ENCODE measurements at places on chromosomes 7 and 10.

- no peak for DNase-seq
Observed at GRCh38 chr10:62498271-62498670, 124.1 kb downstream of the ZNF365 start.

GRCh38 chr10:62705789-62706188 is 98.7 kb upstream of the ADO start:
- DNase-seq, result no peak

- no peak for DNase-seq
Observed at GRCh38 chr7:111262293-111263116, 171.6 kb downstream of the LRRN3 start.

GRCh38 chr10:60978287-60979115 is 34.5 kb upstream of the RHOBTB1 start:
- DNase-seq, result no peak

GRCh38 chr7:2477447-2478398 is 1.5 kb upstream of the GRIFIN start:
- DNase-seq, result no peak

DNA sequence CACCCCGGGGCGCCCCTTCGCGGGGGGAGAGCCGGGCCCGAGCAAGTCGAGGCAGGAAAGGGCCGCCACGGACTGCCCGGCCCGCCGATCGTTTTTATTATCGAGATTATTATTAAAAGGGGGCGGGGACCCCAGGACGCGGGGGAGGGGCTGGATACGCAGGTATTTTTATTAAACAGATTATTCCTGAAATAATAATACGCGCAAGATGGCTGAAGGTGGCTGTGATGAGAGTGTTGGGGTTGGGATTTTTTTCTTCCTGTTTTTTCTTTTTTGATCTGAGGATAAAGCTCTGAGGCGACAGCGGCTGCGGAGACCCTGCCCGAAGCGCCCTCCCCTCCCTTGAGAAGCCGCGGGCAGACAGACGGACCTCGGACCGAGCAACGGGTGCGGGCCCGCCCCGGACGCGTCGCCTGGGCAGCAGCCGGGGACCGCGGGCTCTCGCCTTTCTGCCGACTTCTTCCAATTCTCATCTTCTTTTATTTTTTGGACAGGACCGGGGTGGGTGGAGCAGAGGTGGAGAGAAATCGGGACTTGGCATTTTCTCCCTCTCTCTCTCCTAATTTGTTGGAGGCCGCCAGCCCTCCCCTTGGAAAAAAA is 1.4 kb upstream of the TRIM8 start:
- no peak for DNase-seq

DNA sequence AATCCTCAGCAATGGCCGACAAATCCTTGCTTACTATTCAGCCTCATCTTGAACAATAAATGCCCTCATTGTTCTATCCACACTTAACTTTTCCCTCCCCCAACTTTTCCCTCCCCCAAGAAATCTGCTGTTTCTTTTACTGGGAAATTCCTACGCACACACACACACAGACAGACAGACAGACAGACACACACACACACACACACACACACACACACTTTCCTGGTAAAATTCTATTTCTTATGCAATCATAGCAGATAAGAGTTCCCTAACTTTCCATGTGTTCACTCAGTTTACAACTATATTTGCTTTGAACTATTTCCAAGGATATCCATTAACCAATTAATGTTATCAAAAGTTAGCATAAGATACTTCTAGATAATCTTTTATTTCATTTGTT is 52.9 kb downstream of the RELN start:
- no peak for DNase-seq

GRCh38 chr7:36750451-36750850 is 26.2 kb upstream of the AOAH start:
- no peak for DNase-seq

- DNase-seq, result no peak
Observed at GRCh38 chr10:51964630-51965029, 265.2 kb upstream of the CSTF2T start.

GRCh38 chr10:114565066-114565465 is 93.0 kb downstream of the ABLIM1 start:
- DNase-seq, result no peak

DNA sequence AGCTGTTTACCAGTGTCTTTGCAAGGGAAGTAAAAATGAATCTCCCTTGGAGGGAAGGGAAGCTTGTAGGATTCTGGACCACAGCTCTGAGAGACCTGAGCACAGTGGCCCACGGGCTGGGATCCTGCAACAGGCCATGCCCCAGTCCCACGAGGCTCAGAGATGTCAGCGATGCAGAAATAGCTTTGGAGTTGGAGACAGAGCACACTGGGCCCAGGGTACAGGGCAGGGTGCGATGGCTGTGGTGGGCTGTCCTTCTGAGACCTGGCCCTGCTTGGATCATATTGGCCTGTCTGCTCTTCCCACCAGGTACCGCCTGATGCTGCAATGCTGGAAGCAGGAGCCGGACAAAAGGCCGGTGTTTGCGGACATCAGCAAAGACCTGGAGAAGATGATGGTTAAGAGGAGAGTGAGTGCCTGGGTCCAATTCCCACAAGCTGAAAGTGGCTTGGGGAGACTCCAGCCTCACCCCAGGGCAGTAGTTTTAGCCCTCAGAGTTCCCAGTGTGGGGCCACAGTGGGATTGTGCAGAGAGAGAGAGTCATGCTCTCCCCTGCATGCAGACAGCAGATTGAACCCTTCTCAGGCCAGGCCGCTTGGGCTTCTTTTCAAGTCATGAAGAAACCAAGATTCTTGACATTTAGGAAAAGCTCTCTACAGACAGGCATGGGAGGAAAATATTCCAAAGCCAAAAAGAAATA is 13.5 kb upstream of the CSGALNACT2 start:
- DNase-seq, result no peak

GRCh38 chr10:68489919-68490318 is 18.1 kb upstream of the DNA2 start:
- DNase-seq, result no peak

GRCh38 chr10:128895473-128895872 is 571.6 kb upstream of the MGMT start:
- no peak for DNase-seq

- DNase-seq, result no peak
Observed at GRCh38 chr10:99605351-99605750, 14.9 kb downstream of the SLC25A28 start.

DNA sequence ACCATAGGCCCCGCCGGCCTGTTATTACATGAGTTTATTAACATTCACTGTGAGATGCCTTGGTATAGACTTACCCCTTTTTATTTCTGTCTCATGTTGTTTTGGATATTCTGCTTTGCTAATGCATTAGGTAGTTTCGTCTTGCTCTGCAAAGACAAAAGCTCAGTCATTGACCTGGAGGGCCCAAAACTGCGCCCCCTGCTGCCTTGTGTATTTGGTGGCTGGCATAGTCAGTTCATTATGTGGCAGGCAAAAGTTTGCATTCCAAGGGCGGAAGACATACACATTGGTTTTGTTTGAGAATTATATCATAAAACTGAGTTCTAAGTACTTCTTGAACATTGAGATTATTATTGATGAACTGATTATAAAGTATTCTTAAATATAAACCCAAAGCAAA is 372.5 kb downstream of the SDK1 start:
- peak; percentile 6 for DNase-seq

- no peak for DNase-seq
Observed at GRCh38 chr7:2856388-2857169, 12.5 kb upstream of the GNA12 start.

DNA sequence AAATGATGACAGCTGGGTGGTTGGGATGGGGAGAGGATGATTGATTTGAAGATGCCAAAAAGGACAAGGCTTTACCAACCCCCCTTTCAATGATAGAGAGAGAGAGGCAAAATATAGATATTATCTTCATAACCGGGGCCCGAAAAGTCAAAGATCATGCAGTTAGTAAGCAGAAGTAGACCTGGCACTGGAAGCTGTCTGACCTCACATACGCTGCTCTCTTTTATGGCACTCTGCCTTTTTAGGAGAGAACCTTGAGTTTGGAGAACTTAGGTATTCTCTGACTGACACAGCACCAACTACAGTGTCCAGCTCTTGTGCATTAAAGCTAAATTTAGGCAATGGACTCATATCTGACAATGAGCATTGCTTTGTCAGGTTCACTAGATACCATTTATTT is 30.7 kb downstream of the CNNM2 start:
- no peak for DNase-seq

DNA sequence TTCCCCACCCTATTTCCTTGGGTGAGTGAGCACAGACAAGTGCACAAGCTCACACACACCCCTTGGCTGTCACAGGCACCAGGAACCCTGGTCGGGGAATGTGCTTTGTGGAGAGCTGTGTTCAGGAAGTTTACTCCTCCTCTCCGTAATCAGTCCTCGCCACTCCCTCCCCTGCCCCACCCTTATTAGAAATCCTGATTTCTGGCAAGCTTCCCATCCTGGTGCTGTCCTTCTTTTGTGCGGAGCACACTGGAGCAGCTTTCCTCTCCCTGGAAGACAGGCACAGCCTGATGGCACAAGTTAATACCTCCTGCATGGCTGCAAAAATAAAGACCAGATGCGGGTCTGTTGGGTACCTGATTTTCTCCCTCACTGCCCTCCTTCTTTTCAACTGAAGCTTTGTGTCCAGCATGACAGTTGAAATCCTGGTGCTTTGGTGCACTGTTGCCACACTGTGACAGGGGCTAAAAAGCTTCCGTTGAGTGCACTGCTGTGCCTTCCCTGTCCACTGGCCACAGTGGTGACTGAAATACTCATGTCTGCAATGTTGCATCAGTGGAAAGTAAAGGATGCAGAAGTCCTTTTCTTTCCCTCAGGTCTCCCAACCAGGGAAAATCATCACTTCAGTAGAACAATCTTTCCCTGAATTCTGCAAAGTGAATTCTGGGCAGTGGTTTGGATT is 55.0 kb downstream of the LRRC4 start:
- no peak for DNase-seq

DNA sequence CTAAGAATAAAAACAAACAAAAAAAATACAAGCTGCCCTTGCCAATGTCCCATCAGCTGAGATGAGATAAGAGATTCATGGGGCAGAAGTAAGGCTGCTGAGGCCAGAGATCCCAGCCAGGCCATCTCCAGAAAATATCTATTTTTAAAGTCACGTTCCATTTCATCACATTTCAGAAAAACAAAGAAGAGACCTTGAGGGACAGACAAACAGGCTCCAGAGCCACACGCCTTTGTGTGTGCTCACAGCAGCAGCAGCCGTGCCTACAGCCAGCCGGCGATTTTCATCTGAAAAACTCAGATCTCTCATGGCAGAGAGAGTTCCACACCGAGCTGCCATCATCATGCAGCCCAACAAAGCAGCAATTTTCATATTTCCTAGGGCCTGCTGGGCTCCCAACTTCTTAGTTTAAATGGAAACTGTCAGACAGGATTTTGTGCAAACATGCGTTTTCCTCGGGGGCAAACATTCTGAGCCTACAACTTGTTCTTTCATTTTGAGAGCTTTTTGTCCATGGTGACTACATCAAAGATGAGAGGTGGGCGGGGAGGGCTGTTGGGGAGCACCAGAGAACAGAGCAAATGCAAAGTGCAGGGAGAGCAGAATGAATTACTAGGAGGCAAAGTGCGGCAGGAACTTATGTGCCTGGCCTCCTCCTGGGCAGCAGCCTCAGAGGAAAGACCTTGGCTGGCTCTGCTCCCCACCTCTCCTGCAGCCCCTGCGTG is 38.8 kb downstream of the DLG5 start:
- DNase-seq, result no peak

GRCh38 chr10:29302499-29302898 is 13.6 kb downstream of the LYZL1 start:
- DNase-seq, result no peak

DNA sequence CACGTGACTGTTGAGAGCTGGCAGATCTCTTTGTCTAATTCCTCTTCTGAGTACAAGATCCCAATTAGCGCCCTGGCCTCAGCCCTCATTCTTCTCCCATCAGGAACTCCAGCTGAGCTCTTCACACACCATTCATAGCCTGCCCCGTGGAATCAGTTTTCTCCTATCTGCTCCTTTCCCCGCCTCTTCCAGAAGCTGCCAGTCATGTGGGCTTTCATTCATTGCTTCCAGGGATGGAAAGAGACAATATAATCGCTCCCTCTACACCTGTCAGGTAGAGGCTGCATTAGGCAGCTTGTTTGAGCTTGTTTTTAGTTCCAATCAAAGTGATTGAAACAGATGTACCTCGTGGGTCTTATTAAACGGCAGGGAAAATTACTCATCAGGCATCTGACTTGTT is 515.8 kb downstream of the TYW1 start:
- no peak for DNase-seq

DNA sequence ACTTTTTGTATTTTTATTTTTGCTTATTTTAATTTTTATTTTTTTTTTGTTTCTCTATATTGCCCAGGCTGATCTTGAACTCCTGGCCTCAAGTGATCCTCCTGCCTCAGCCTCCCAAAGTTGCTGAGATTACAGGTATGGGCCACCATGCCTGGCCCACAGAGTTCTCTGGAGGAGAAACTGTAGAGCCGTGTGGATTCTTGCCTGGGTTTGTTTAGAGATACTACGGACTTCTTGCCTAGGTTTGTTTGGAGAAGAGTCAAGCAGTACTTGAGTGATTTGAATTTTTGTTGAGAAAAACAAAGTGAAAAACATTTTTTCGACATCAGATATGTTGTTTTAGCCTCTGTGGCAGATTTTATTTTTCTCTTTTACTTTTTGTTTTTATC is 99.0 kb downstream of the CAMK1D start:
- DNase-seq, result no peak

DNA sequence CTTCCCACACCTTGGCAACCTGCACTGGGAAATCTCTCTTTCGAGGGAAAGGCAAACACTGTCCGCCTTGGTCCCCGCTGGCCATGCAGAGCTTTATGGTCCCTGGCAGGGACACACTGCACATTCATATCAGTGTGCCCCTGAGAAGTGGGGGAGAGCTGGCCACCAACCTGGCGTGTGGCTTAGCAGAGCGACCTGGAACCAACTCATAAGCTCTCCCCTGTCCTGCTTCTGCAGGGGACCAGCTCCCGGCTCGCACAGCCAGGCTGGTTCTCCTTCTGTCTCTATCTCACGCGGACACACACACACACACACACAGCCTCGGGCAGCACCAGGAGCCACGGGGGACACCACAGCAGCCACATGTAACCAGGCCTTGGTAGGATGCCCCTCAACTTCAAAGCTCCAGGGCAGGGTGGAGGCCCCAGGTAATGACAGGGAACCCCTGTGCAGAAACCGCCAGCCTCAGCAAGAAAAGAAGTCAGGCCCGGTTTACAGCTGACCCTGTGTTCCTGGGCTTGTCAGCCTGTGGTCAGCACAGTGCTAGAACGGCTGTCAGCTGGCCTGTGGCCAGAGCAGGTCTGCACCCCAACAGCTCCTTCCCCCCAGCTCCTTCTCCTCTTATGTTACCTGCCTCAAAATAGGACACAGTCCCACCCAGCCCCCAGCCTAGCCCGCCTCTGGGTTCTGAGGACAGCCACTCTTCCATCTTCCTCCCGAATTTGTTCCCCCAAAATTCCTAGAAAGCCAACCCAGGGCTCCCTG is 69.3 kb downstream of the OAT start:
- no peak for DNase-seq

DNA sequence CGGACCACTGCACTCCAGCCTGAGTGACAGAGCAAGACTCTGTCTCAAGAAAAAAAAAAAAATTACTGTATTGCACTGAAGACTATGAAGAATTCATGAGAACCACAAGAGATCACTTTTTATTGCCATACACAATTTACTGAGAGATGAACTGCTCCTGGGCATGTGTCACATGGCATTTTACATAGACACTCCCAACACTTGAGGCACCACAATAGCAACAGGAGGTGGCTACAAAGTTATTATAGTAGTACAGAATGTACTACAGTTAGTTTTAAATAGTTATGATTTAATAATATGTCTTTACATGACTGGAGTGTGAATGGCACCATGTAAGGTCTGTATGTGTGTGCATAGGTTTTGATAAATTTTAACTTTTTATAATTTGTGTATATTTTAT is 70.6 kb downstream of the KMT2E start:
- no peak for DNase-seq

All from hypothalamus (tissue), 51 donors.